Peyer's patch (tissue), 4 donors: ENCODE measurements at places on chromosomes 7 and 10. TPM values are rescaled to one million over a fixed set of nuclear protein-coding genes. Genes with fewer than 3 reads are reported as not detected.

GRCh38 chr10:99560277-99561126, 27.8 kb downstream of the NKX2-3 start:
- no peak for DNase-seq

DNA sequence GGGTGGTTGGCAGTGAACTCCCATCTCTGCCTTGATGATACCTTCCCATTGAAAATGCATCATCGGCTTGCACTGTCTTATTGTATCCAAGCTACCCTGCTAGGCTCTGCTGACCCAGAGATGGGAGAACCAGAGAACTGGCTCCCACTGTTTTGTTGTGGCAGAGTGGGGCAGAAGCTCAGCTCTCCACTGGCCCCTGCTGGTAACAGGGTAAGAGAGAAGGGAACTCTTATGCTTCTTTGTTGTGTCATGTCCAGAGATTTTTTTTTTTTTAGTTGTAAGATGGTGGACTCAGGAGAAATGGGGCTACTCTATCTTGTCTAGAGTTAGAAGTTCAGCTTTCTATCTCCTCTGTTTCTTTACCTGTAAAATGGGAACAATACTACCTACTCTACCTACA, 100.5 kb upstream of the SDK1 start:
- no peak for DNase-seq

GRCh38 chr7:12951397-12951801, 264.0 kb downstream of the ARL4A start:
- DNase-seq = no peak

DNA sequence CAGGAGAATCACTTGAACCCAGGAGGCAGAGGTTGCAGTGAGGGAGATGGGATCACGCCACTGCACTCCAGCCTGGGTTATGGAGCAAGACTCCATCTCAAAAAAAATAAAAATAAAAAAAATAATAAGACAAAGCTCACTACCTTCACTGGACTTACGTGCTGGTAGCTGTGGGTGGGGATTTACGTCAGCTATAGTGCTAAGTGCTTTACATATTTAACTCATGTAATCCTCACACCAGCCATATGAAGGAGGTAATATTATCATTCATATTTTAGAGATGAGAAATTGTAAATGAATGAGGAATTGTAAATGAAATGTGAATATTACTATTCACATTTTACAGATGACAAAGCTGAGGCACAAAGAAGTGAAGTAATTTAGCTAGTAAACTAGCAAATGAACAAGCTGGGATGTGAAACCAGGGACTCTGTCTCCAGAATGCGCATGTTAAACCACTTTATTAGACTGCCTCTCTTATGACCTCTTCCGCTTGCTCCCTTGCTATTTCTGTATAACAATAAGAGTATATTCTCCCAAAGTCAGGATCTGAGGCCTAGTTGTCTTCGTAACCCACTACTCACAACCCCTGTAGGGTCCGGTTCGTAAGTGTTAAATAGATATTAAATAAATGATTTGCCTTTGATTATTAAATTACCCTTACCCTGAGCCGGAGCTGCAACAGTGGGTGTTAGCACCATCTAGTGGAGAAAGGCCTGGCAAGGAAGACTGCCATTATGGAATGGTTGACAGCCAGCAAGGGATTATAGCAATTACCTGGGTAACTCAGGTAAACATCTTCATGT, 70.2 kb downstream of the HTR7 start:
- no peak for DNase-seq

DNA sequence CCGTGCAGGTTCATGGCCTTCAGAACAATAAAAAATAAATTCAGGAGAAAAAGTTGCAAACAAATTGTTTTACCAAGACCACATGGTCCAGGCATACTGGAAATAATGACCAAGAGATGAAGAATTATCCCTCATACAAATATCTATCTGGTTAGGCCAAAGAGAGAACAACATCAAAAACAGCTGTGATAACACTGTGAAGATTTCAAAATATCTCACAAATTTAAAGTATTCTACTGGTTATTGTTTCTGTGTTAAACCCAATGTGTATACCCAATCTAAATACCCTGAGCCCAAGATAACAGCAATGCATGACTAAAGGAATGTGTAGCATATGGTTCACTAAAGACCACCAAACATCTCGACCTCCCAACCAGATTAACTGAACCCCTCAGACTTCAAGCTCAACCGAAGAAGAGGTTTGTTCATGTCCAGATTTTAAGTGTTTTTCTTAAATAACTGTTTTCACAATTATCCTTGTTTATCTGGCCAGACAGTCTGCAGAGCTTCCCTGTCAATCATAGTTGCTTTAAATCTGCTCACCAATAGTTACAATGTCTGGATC, 10.9 kb downstream of the OR9A2 start:
- no peak for DNase-seq

DNA sequence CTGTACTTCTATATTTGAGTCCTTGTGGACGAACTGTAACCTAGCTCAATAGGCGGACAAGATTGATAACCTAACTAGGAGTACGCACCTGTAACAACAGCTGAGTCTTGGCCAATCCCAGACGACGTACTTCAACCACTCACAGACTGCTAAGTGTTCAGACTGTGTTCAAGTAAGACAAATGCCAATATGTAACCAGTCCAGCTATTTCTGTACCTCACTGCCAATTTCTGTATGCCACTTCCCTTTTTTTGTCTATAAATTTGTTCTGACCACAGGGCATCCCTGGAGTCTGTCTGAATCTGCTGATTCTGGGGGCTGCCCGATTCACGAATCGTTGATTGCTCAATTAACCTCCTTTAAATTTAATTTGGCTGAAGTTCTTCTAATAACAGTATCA, 32.2 kb downstream of the HACD1 start:
- DNase-seq = no peak

- DNase-seq = no peak
Observed at GRCh38 chr7:151549083-151549482, 29.4 kb upstream of the RHEB start.

GRCh38 chr7:31058122-31058521, 6.0 kb downstream of the ADCYAP1R1 start:
- DNase-seq = no peak

DNA sequence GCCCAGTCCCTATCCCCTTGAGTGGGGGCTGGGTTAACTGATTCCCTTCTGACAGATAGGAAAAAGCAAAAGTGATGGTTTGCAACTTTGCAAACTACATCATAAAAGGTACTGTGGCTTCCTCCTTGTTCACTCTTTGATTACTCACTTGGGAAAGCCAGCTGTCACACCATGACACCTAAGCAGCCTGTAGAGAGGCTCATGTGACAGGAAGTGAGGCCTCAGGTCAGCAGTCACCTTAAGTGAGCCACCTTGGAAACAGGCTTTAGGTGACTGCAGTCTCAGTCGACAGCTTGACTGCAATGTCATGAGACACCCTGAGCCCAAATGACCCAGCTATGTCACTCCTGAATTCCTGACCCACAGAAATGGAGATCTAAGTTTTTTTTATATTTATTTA, 4.3 kb upstream of the CHCHD2 start:
- DNase-seq = no peak

- no peak for DNase-seq
Observed at GRCh38 chr7:101901661-101902491, 84.5 kb downstream of the CUX1 start.

- DNase-seq = no peak
Observed at GRCh38 chr10:25061711-25062449, 45.5 kb downstream of the THNSL1 start.

GRCh38 chr10:18369859-18370473, 229.7 kb downstream of the CACNB2 start:
- DNase-seq = no peak

DNA sequence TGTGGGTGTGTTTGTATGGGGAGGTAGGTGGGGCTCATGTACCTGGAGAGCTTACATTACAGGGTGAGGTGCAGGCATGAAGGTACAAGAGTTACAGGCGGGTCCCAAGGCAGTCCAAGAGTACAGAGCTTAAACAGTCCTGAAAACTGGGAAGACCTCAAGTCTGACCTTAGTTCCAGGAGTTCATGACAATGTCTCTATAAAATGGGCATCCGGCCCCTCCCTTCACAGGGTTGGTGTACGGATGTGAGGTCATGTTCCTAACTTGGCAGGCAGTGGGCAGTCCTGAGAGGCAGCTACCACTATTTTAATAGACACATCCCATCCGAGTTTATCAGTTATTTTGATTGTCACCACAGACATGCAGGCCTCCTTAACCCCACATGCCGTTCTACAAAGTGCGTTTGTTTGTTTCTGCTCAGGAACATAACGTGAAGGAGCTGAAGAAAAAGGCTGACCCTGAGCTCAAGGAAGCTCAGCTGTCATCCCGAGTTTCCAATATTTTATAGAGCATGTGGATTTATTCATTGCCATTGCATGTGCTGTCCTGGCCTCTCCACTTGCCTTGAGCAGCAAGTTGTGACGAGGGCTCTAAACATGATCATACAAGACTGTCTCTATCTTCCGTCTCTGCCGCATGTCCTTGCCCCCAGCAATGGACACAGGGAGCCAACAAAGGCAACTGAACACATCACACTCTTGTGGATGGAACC, 647.5 kb upstream of the IGFBP3 start:
- DNase-seq = peak; percentile 75

DNA sequence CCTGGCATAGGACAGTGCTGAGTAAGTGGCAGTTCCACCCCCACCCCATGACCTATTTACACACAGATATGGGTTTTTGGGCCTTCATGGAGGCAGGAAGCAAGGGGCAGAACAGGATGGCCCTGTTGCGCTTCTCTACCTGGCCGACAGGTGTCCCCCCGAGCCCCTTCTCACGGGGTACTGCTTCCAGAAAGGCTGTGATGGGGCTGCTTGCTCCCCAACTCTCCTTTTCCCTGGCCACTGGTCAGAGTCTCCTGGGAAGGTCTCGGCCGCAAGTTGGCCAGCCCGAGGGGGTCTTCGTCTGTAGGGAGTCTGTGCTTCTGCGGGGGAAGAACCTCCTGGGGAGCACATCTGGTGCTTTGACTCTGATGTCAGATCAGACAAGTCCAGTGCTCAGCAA, 139.8 kb upstream of the TNS3 start:
- DNase-seq = no peak

- DNase-seq = no peak
Observed at GRCh38 chr7:135991322-135991721, 14.2 kb upstream of the MTPN start.

DNA sequence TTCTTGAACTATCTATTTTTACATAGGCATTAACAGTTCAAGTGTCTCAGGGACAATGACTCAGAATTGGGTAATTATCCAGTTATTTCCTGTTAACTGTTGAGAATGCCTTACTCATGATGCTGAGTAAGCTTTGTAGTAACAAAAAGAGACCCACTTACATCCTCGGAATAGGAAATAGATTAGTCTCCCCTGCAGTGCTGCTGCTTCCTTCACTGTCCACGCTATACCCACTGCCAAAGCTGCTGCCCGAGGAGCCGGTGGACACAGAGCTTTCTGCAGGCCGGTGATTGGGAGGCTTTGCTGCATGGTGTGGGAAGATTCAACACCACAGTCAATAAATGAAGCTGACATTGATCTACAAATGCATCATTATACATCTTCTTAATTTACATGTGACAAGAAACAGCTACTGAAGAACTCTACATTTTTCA, 357.1 kb downstream of the PCLO start:
- DNase-seq = no peak

- DNase-seq = no peak
Observed at GRCh38 chr10:103382769-103383168, 13.5 kb downstream of the ATP5MK start.

- DNase-seq = no peak
Observed at GRCh38 chr7:99791021-99791420, 7.0 kb upstream of the CYP3A4 start.

GRCh38 chr10:44045020-44045419, 339.9 kb downstream of the CXCL12 start:
- no peak for DNase-seq

GRCh38 chr7:151240536-151240935, 8.0 kb downstream of the SMARCD3 start:
- no peak for DNase-seq

GRCh38 chr7:152860310-152860709, 100.8 kb downstream of the ACTR3B start:
- DNase-seq = no peak

- DNase-seq = no peak
Observed at GRCh38 chr7:76330673-76331072, 28.1 kb downstream of the YWHAG start.

DNA sequence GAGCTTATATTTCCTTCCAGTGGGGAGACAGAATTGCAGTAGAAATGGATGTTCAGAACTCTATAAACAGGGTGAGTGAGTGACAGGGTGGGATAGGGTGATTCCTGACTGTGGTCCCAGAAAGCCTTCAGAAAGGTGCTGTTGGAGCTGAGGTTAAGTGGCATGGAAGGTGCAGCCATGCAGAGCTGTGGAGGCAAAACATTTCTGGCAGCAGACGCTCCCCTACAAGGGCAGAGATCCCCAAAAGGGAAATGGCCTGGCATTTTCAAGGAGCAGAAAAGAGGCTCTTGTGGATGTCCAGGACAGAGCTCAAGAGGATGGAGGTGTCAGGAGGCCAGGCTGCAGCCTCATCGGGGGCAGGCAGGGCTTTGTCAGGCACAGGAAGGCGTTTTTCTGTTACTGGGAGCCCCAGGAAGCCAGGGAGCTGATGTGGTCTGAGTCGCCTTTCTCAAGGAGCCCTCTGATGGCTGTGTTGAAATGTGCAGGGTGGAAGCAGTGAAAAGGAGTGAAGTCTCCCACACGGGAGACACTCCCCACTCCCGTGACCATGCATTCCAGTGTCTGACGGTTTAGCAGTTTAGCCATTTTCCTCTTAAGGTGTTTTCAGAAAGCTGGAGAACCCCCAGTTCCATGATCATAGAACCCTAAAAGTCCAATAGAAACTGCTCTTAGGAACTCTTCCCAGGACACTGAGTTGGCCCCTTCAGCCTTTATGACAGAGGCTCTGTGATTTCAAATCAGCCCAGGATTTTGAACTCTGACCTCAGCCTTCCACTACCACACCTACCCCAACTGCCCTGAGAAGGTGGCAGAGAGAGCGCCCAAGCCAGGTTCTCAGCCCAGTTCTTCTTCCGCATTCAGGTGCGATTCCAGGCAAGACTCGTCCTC, 96.2 kb downstream of the C10orf105 start:
- DNase-seq = no peak

- peak; percentile 6 for DNase-seq
Observed at GRCh38 chr7:101820703-101821102, 3.3 kb downstream of the CUX1 start.

- no peak for DNase-seq
Observed at GRCh38 chr10:22368981-22369380, 23.7 kb downstream of the SPAG6 start.

DNA sequence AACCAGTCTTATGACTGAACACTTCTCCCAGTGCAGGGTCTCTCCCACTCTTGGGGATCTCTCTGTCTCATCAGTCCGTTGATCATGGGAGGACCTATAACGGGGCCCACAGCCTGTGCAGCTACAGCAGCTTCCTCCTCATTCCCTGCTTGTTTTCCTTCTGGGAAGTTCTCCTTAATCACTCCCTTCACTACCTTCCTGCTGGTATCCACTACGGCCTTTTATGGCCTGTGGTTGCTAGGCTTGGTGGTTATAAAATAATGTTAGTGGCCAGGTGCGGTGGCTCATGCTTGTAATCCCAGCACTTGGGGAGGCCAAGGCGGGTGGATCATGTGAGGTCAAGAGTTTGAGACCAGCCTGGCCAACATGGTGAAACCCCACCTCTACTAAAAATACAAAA, 3.5 kb upstream of the ZNF282 start:
- peak; percentile 59 for DNase-seq

- no peak for DNase-seq
Observed at GRCh38 chr7:28548416-28548815, 136.1 kb downstream of the CREB5 start.

Gene DENND10
- total RNA-seq = 48.7 TPM

Gene CCDC201
- not detected for total RNA-seq

Gene CRCP
- 39.5 TPM for total RNA-seq

Gene SLC13A1
- 33.8 TPM for total RNA-seq

Gene KNDC1
- total RNA-seq = 0.27 TPM

Gene DNAJB9
- total RNA-seq = 10.9 TPM

Gene LRRN3
- not detected for total RNA-seq

Gene ZNF775
- 2.7 TPM for total RNA-seq

Gene LEP
- total RNA-seq = not detected

Gene GARIN1A
- 3.6 TPM for total RNA-seq
